ENCODE measurements at places on chromosomes 1 and 21. TPM values are rescaled to one million over a fixed set of nuclear protein-coding genes. Genes with fewer than 3 reads are reported as not detected.
A peak's percentile ranks its signal among the peaks of the same experiment; 100 is the strongest.

- no peak for DNase-seq
Measured at GRCh38 chr1:232191560-232191959, 438.4 kb downstream of the SIPA1L2 start.

Gene LCE3D
- total RNA-seq = not detected

GRCh38 chr21:23930565-23930964 lies 1676.7 kb downstream of the MRPL39 start:
- DNase-seq = no peak

- DNase-seq = no peak
Measured at GRCh38 chr21:18522181-18522972, 118.8 kb upstream of the TMPRSS15 start.

GRCh38 chr1:179369751-179370341 lies 4.1 kb downstream of the AXDND1 start:
- DNase-seq = peak; percentile 39

GRCh38 chr1:219119839-219120238 lies 53.8 kb upstream of the LYPLAL1 start:
- no peak for DNase-seq

DNA sequence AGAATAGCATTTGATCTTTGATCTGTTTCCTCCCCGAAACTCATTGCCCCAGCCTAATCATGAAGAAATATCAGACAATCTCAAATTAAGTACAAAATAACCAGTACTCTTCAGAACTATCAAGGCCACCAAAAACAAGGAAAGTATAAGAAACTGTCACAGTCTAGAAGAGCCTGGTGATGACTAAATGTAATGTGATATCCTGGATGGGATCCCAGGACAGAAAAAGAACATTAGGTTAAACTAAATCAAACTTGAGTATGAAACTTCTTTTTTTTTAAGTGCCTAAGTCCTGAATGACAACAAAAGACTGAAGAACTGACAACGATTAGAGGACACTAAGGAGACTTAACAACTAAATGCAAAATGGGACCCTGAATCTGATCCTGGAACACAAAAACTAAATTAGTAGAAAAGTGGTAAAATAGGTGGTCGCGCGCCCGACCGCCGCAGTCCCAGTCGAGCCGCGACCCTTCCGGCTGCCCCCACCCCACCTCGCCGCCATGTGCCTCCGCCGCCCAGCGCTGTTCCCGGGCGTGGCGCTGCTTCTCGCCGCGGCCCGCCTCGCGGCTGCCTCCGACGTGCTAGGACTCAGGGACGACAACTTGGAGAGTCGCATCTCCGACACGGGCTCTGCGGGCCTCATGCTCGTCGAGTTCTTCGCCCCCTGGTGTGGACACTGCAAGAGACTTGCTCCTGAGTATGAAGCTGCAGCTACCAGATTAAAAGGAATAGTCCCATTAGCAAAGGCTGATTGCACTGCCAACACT lies 5.5 kb upstream of the PRKAB2 start:
- peak; percentile 25 for DNase-seq

GRCh38 chr21:31993826-31994825 lies 121.3 kb downstream of the HUNK start:
- no peak for DNase-seq

Gene TMOD4
- 0.67 TPM for total RNA-seq

- no peak for DNase-seq
Measured at GRCh38 chr1:173467426-173467825, 9.7 kb upstream of the PRDX6 start.

- no peak for DNase-seq
Measured at GRCh38 chr21:41585199-41585994, 77.4 kb upstream of the TMPRSS2 start.

GRCh38 chr1:91172541-91172940 lies 150.7 kb upstream of the ZNF644 start:
- no peak for DNase-seq

DNA sequence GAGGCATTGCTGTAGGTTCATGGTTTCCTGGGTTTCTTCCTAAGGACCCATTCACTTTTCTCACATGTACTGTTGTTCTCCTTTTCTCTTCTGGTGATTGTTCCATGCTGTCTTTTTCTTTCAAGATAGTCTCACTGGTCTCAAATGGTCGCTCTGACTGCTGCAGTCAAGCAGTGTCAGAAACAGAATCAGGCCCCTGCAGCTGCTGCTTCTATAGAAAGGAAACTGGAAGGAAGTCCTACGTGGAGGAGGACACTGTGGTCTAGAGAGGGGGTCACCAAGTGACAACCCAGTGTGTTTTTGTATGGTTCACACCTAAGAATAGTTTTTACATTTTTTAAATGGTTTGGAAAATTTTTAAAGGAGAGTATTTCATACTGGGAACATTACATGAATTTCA lies 2.4 kb downstream of the NECAP2 start:
- no peak for DNase-seq

GRCh38 chr1:208748387-208749165 lies 504.4 kb upstream of the PLXNA2 start:
- DNase-seq = no peak

Gene OR2L5
- total RNA-seq = not detected

Gene FAM78B
- total RNA-seq = 1.2 TPM

DNA sequence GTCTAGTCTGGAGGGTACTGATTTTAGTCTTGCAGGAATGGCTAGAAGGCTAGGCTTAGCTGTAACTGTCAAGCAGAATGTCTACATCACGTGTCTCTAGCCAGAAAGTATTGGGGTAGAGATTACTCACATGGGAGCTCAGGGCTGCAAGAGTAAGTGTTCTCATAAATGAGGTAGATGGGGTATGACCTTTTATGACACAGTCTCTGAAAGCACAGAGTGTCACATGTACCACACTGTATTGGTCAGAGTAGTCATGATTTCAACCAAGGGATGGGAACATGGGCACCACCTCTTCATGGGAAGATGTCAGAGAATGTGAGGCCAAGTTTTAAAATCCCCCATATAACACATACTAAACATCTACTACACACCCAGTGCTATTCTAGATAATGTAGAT lies 2.9 kb downstream of the FYB2 start:
- DNase-seq = no peak

- no peak for DNase-seq
Measured at GRCh38 chr1:112436384-112437156, 40.6 kb downstream of the CTTNBP2NL start.

GRCh38 chr1:58325866-58326265 lies 220.7 kb downstream of the OMA1 start:
- DNase-seq = no peak

GRCh38 chr1:67724928-67725560 lies 40.0 kb downstream of the GADD45A start:
- DNase-seq = no peak

DNA sequence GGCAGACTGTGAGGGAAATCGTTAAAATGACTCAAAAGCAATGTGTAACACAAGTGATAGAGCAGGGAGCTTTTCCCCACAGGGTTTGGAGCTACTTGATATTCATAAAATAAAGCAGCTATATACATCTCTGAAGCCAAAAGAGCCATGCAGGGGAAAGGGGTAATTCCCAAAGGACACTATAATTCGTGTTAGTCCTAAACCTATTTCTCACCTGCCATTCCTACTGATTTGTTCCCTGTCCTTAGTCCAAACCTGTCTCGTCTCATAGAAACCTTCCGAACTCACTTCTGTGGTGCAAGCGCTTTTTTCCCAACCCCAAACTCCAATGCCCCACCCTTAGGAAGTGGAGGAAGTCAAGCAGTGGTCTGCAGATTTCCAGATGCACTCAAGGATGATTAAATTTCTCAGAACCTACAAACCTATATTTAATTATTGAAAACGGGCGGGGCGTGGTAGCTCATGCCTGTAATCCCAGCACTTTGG lies 946 bp upstream of the HNRNPR start:
- peak; percentile 34 for DNase-seq

GRCh38 chr1:215819114-215819513 lies 252.0 kb downstream of the KCTD3 start:
- DNase-seq = no peak

Gene SPAG17
- total RNA-seq = not detected

Gene INSRR
- total RNA-seq = not detected

GRCh38 chr21:25979845-25980616 lies 190.5 kb downstream of the APP start:
- no peak for DNase-seq

GRCh38 chr1:94988356-94988755 lies 61.4 kb upstream of the CNN3 start:
- DNase-seq = no peak

DNA sequence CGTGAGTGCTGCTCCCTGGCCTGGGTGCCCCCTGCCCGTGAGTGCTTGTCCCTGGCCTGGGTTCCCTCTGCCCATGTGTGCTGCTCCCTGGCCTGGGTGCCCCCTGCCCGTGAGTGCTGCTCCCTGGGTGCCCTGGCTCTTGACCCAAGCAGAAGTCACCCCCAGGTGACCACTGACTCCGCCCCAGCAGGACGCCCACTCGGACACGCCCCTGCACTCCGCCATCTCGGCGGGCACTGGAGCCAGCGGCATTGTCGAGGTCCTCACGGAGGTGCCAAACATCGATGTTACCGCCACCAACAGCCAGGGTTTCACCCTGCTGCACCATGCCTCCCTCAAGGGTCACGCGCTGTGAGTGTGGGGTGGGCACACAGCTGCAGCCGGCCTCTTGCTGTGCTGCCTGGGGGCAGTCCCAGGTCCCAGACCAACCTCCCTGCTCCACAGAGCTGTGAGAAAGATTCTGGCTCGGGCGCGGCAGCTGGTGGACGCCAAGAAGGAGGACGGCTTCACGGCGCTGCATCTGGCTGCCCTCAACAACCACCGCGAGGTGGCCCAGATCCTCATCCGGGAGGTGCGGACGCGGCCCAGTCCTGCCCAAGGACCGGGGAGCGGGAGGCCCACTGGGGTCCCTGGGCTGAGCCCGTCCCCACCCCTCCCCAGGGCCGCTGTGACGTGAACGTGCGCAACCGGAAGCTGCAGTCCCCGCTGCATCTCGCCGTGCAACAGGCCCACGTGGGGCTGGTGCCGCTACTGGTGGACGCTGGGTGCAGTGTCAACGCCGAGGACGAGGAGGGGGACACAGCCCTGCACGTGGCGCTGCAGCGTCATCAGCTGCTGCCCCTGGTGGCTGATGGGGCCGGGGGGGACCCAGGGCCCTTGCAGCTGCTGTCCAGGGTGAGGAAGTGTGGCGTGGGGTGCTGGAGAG lies 3.9 kb upstream of the MMP23B start:
- no peak for DNase-seq

Gene ACTL8
- 0.13 TPM for total RNA-seq

Gene MTARC2
- 32.3 TPM for total RNA-seq

Gene PSRC1
- total RNA-seq = 6.5 TPM

Gene PGLYRP4
- not detected for total RNA-seq

Gene APCS
- not detected for total RNA-seq

All from colonic mucosa (tissue), 4 donors.